ENCODE measurements at places on chromosomes 12 and 14.

DNA sequence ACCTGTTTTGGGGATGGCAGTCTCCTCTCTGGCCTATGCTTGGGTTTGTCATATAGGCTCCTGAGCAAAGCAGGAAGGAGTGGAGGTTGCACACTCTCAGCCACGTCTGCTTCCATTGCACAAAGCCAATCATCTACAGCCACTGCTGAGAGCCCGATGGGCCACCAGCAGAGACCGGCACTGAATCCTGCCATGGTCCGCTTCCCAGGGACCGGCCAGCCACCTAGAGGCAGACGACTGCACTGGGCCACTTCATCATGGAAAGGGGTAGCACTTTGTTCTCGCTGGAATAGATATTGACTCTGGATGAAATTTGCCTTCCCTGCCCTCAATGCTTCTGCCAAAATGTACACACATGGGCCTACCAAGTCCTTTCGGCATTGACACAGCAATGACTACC lies 22.3 kb downstream of the DLK1 start:
- DNase-seq = no peak

DNA sequence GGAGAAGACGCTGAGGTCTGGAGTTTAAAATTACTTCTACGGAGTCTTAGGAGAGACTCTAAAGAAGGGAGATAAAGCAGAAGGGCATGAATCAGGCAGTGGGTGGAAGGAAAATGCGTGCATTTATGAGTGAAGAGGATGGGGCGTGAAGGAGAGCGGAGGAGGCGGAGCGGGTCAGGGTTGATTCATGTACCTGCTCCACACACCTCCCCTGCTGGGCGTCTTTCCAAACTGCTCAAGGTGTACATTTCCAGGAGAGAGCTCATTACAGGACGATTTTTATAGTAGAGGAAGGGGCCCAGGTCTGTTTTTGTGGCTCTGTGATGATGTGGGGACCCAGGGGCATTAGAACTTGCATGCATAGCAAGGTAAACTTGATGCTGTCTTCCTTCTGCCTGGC lies 65.0 kb upstream of the ASPG start:
- DNase-seq = no peak

DNA sequence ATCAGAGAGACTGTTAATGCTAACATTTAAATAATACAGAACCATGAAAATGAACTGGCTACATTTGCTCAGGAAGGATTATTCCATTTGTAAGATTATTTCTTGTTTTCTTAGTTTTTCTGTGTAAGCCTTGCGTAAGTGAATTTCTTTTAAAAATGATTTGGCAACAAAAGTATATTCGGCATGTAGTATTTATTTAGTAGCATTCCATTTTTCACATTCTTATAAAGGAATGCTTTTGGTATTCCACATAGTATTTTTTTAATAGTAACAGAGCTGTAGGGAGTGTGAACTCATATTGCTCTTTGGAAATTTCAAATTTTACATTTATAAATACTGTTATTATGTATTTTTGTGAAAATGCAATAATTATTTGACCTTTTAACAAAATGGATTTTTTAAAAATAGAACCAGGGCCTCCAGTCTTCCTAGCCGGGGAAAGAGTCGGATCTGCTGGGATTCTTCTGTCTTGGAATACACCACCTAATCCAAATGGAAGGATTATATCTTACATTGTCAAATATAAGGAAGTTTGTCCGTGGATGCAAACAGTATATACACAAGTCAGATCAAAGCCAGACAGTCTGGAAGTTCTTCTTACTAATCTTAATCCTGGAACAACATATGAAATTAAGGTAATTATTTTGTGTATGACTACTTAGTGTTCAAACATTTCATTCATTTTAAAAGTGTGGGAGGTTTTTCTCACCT lies 1.2 kb downstream of the PTPRQ start:
- DNase-seq = no peak

DNA sequence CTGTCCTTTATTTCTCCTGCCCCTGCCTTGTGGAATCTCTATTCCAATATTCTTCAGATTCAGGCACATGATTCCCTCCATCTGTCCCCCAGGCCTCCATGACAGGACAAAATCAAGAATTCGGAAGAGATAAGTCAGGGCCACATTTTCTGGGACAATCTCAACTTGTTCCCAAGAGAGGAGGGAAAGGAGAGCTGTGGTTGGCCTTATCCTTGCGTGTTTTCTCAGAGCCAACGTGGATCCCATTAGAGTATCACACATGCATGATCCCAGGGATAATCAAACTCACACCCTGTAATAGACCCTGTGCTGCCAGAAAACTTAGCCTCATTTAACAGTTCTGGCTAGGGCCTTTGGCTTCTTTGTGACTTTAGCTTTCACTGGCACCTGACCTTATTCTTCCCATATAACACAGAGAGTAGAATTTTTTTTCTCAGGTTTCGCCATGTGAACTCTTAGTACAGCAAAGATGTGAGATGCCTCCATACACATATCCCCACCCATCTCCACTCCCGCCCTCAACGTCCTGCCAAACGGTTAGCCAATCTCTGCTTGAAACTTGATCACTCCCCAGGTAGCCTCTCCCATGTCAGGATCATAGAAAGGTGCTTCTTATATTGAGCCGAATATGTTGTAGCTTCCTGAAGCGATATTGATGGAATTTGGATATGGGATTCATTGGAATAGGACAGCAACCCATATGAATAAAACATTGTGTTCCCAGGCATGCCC lies 6.7 kb upstream of the KRT1 start:
- no peak for DNase-seq

DNA sequence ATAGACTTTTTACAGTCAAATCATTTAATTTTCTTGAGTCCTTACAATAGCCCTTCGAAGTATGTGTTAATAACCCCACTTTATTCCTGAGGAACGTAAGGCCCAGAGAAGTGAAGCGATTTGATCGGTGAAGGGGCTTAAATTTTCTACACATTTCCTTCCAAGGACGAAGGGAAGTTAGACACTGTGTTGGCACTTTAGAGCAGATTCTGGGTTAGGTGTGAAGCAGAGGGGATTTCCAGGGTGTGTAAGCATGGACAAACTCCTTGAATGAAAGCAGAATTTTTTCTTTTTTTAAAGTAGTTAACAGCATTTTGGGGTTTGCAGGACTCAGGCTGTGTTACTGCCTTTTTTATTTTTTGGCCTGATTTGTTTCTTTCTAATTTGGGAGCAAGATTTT lies 38.9 kb downstream of the PRORP start:
- DNase-seq = no peak

- DNase-seq = peak; percentile 78
Observed at GRCh38 chr14:20455355-20456300, 602 bp downstream of the APEX1 start.

- DNase-seq = peak; percentile 28
Observed at GRCh38 chr14:76924371-76925096, 98.3 kb downstream of the LRRC74A start.

- DNase-seq = no peak
Observed at GRCh38 chr12:100375038-100375735, 18.3 kb downstream of the SLC17A8 start.

GRCh38 chr12:41055875-41056577 lies 132.1 kb upstream of the PDZRN4 start:
- no peak for DNase-seq

DNA sequence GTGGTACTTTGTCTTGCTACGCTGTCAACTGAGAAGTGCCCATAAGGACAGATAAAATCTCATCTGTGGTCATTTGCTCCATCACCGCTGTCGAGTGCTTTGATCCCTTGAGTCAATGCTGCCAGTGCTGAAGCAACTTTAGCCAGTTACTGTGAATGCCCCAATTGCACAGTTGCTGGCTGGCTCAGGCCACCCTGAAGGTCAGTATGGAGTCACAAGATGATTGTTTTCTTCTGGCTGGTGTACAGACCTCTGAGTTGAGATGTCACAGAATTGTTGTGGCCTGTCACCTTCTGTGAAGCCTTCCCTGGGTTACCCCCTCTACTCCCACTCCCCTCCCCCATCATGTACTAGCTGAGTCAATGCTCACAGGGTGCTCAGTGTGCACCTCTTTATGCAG lies 92.9 kb downstream of the PELI2 start:
- no peak for DNase-seq

GRCh38 chr12:52335598-52336262 lies 14.5 kb upstream of the KRT83 start:
- no peak for DNase-seq

GRCh38 chr14:99055816-99056215 lies 216.2 kb downstream of the BCL11B start:
- peak; percentile 40 for DNase-seq

GRCh38 chr12:102643879-102644575 lies 163.7 kb upstream of the IGF1 start:
- DNase-seq = no peak

- no peak for DNase-seq
Observed at GRCh38 chr14:33959692-33960151, 8.8 kb upstream of the EGLN3 start.

GRCh38 chr14:72649603-72650227 lies 244.2 kb downstream of the DPF3 start:
- DNase-seq = no peak
